Tongue (tissue), 3 donors: ENCODE measurements at places on chromosomes 1 and 21. TPM values are rescaled to one million over a fixed set of nuclear protein-coding genes. Genes with fewer than 3 reads are reported as not detected.

GIPC2 gene
- 1.7 TPM for total RNA-seq

CRYBG2 gene
- 13.7 TPM for total RNA-seq

ESRRG gene
- total RNA-seq: 43.2 TPM

CLIC6 gene
- 2.1 TPM for total RNA-seq

ARHGEF2 gene
- 115 TPM for total RNA-seq

CHI3L1 gene
- total RNA-seq: 1.3 TPM

AGRN gene
- 57.2 TPM for total RNA-seq

RGS1 gene
- 31.6 TPM for total RNA-seq

LCE3D gene
- not detected for total RNA-seq

COP1 gene
- 45.0 TPM for total RNA-seq
